NCI-H1417 (cell line): ENCODE measurements at places on chromosomes 7 and 10.

DNA sequence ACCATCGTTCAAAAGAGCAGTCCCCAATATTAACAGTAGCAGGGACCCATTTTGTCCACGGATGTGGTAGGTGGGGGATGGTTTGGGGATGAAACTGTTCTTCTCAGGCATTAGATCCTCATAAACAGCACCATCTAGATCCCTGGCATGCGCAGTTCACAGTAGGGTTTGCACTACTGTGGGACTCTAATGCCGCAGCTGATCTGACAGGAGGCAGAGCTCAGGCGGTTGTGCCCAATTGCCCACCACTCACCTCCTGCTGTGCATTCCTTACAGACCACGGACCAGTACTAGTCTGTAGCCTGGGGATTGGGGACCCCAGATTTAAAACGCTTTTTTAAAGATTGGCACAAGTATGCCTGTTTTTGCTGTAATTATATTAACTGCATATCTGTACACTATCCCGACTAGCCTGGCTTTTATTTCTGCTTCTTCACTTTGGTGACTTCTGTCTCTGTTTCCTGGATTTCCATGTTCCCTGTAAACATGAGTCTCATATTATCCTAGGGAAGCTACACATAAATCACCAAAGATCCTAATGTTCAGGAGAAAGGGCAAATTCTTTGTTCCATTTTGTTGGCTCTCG, 163.3 kb upstream of the AKR1E2 start:
- no peak for DNase-seq

DNA sequence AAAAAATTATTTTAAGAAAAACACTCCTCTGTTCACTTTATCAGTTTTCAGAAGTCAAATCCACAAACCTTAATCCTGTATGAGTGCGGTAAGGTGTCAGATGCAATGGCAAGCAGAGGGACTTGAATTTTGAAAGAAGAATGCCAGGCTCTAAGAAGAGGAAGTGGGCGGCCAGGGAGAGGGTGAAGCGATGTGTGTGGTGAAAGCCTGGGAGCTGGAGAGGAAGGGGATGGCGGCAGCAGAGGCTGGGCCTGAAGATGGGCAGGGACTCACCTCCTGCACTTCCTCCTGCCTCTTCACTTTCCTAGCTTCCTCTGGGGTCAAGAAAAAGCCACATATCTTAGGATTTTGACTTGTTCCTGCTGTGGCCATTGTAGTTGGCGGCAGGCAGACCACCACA, 609.6 kb downstream of the PARD3 start:
- no peak for DNase-seq

GRCh38 chr10:110851020-110851612, 20.6 kb upstream of the PDCD4 start:
- DNase-seq: no peak

GRCh38 chr7:99112097-99112496, 31.8 kb downstream of the SMURF1 start:
- no peak for DNase-seq

DNA sequence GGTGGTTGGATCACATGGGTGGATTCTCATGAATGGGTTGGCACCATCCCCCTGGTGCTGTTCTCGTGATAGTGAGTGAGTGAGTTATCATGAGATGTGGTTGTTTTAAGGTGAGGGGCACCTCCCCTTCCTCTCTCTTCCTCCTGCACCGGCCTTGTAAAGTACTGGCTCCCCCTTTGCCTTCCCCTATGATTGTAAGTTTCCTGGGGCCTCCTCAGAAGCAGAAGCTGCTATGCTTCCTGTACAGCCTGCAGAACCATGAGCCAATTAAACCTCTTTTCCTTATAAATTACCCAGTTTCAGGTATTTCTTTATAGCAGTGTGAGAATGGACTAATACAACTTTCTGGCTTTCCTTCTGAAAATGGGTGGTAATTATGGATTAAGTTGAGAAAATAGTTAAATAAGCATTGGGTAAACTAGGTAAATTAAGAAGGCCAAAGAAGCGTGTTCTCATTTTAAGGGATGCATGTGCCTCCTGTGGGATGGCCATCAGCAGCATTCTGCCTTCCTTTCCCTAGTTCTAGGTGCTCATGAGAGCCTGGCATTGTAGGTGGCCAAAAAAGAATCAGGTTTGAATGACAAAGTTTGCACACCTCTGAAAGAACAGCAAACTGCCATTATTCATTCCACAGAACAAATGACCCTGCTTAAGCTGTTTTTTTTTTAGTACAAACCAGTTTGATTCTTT, 241.4 kb upstream of the CCDC6 start:
- no peak for DNase-seq

- DNase-seq: no peak
These were observed 108.2 kb downstream of the OSBPL3 start for GRCh38 chr7:24871770-24872169.

DNA sequence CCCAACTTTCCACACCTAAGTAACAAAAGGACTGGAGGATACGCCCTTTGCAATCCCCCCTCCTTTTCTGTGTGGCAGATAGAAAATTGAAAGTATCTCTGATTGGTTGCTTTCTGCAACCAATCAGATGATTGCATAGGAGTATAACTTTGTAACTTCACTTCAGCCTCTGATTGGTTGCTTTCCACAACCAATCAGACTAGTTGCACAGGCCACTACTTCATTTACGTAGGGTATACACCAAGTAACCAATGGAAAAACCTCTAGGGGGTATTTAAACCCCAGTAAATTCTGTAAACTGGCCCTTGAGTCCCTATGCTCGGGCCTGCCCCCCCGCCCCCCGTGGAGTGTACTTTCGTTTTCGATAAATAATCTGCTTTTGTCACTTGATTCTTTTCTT, 1080.4 kb downstream of the CNTNAP2 start:
- DNase-seq: no peak
